ENCODE measurements at places on chromosomes 3 and 15.

- no peak for DNase-seq
These were observed 7.6 kb upstream of the ARHGEF26 start for GRCh38 chr3:154113609-154114008.

- no peak for DNase-seq
These were observed 79.5 kb downstream of the COL6A6 start for GRCh38 chr3:130596484-130596883.

DNA sequence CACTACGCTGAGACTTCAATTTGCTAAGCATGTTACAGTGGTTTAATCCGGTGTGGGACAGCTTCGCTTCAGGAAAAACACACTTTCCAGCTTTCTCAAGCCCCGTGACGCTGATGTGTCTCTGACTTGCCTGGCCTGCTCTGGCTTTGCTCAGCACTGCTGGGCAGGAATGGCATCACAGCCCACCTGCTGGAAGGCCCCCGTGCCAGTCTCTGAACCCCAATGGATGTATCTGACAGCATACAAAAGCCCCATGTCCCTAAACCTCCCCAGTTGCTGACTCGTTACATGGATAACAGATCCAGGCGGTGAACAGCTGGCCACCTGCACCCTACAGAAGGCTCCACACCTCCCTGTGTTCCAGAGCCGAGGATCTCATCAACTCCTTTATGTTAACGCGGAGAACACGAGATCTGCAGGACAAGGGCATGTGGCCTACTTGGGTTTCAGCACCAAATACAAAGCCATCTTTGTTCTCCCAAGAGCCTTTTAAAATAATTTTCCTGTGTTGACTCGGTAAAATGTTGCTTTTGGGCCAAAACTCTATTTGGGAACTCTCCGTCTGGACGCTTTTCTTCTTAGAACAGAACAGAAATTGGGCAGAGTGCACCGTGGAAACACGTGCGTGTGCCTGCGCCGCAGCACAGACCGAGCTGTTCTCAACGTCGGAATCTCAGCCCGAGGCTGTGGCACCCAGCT lies 61.4 kb downstream of the ATP10A start:
- DNase-seq: no peak

GRCh38 chr15:93278006-93278405 lies 189.0 kb upstream of the RGMA start:
- DNase-seq: no peak

GRCh38 chr15:49875392-49875791 lies 243.6 kb downstream of the ATP8B4 start:
- no peak for DNase-seq

DNA sequence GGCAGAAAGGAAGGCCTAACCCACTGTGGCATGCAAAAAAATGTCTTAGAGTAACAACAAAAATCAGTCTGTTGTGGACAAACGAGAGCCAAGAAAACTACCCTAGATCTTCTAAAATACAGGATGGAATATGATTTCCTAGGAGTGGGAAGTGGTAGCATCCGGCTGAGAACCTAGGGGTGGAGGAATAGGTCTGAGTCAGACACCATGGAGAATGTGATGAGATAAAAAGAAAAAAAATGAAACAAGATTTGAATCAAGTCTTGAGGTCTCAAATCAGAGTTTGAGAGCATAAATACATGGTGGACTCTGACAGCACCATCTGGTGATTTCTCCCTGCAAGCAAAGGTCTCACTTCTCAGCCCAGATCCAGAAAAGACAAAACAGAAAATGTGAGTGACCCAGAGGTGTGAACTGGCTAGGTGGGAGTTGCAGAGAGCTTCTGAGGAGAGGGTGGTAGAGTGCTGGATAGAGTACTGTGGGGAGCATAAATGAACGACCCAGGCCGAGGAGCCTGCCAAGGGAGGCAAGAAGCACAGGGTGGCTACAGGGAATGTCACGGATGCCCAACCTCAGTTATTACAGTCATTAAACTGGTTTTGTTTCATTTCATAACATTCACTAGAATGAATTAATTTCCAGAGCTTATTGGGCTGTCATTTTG lies 27.6 kb upstream of the VEPH1 start:
- DNase-seq: no peak

GRCh38 chr3:152558386-152558785 lies 276.5 kb upstream of the P2RY1 start:
- no peak for DNase-seq
